ENCODE measurements at places on chromosomes 7 and 10.
A peak's percentile ranks its signal among the peaks of the same experiment; 100 is the strongest.

DNA sequence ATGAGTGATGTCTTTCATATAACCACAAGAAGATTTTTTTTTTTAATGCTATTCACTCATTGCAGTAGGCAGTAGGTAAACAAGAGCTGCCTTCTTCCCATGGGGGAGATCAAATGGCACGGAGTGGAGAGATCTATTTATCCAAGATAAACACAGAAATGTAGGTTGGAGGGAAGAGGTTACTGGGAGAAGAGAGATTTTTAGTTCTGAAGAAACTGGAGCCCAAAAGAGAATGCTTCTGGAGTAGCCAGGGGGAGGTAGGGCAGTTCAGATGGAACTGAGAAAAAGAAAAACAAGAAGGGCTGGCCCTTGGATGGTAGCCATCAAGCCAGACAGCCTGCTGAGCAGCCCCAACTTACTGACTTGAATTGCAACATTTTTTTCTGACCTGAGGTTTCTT lies 270.1 kb upstream of the TPK1 start:
- DNase-seq = peak; percentile 3

GRCh38 chr7:27946351-27946750 lies 206.4 kb downstream of the TAX1BP1 start:
- no peak for DNase-seq

- DNase-seq = no peak
These were observed 218.6 kb upstream of the TAC1 start for GRCh38 chr7:97513326-97513725.

- no peak for DNase-seq
These were observed 219.2 kb downstream of the LRMDA start for GRCh38 chr10:75650648-75651047.

- no peak for DNase-seq
These were observed 307.8 kb downstream of the PRPF18 start for GRCh38 chr10:13894412-13895093.

DNA sequence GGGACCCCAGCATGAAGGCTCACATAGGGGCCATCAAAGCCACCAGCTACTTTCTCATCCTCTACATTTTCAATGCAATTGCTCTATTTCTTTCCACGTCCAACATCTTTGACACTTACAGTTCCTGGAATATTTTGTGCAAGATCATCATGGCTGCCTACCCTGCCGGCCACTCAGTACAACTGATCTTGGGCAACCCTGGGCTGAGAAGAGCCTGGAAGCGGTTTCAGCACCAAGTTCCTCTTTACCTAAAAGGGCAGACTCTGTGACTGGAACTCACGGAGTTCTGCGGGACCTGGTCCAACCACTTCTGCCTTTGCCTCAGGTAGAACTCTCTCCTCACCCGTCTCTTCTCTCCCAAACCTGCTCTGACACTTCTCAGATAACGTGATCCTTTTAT lies 945 bp downstream of the TAS2R40 start:
- DNase-seq = no peak

GRCh38 chr7:8418629-8419245 lies 14.7 kb upstream of the NXPH1 start:
- DNase-seq = peak; percentile 12

- DNase-seq = no peak
These were observed 24.4 kb downstream of the TACC2 start for GRCh38 chr10:122013311-122013780.

DNA sequence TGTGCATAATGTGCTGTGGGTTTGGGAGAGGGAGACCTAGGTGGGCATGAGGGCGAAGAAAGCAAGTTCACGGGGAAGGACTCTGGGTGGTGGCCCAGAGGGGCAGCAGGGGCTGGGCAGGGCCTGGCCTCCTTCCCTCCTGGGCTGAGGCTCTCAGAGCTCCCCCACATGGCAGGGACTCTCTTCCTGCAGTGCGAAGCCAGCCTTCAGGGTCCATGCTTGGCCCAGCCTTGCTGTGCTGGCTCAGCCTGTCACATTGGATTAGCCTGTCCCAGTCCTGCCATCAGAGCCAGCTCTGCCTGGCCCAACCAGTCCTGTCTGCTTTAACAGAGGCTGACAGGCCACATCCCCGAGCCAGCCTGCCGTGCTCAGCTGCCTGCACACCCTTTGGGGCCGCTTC lies 20.4 kb upstream of the ZNF488 start:
- no peak for DNase-seq

- DNase-seq = no peak
These were observed 31.9 kb upstream of the OPTN start for GRCh38 chr10:13068071-13068470.

GRCh38 chr7:34332006-34332405 lies 326.0 kb upstream of the NPSR1 start:
- no peak for DNase-seq

DNA sequence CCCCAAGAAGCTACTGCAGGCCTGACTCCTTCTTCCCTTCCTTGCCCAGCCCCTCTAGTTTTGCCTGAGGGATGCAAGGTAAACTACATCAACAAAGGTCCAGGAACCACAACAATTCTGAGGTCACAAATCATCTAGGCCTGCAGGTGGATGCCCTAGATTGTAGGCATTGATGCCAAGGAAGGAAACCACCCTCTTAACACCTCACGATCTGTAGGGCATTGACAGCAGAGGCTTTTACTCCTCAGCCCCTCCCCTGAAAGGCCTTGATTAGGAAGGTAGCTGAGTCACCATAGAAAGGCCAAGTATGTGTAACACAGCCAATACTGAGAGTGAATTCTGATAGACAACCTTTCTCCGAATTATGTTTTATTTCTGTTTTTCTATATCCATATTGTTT lies 46.7 kb upstream of the FAM3C start:
- DNase-seq = no peak

GRCh38 chr10:34377833-34378232 lies 437.3 kb downstream of the PARD3 start:
- no peak for DNase-seq

- DNase-seq = no peak
These were observed 44.1 kb downstream of the CHST3 start for GRCh38 chr10:72008096-72008981.

- DNase-seq = no peak
These were observed 103.4 kb downstream of the TRIL start for GRCh38 chr7:28854750-28855074.

GRCh38 chr7:71521506-71521905 lies 389.6 kb downstream of the GALNT17 start:
- DNase-seq = peak; percentile 58

- no peak for DNase-seq
These were observed 74.0 kb upstream of the SAMD8 start for GRCh38 chr10:75037171-75038153.

DNA sequence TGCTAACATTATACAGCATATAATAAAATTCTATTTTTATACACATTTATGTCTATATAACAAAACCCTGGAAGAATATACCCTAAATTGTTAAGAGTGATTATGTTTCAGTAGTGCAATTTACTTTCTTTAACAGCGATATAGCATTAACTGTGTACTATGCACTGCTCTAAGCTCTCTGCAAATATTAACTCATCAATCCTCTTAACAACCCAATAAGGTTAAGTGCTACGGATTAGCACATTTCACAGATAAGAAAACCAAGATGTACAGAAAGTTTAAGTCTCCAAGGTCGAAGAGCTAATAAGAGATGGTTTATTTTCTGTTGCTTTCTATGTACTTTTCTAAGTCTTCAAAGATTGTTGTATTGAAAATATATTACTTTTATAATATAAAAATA lies 95.8 kb downstream of the SEMA3C start:
- no peak for DNase-seq

GRCh38 chr7:143487061-143487460 lies 9.4 kb downstream of the TAS2R41 start:
- no peak for DNase-seq

DNA sequence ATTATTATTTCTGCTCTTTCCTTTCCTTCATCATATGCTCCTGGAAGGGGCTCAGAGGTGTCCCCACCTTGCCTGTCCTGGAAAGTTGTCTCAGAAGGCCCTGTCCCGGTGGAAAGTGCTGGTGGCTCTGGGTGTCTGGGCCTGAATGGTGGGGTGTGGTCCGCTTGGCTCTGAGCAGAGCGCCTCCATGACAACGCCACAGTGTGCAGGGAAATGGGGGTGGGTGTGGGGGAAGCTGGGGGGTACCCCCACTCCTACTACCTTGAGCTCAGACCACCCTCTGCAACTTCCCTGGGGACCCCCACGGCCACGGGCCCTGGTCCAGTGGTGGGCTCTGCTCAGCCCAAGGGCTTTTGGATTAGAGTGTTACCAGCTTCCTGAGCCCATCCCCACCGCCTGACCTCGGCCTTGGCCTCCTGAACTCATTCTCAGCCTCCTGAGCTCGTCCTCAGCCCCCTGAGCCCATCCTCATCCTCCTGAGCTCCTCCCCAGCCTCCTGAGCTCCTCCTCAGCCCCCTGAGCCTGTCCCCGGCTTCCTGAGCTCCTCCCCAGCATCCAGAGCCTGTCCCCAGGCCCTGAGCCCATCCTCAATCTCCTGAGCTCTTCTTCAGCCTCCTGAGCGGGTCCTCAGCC lies 106.4 kb upstream of the FAM20C start:
- DNase-seq = no peak

DNA sequence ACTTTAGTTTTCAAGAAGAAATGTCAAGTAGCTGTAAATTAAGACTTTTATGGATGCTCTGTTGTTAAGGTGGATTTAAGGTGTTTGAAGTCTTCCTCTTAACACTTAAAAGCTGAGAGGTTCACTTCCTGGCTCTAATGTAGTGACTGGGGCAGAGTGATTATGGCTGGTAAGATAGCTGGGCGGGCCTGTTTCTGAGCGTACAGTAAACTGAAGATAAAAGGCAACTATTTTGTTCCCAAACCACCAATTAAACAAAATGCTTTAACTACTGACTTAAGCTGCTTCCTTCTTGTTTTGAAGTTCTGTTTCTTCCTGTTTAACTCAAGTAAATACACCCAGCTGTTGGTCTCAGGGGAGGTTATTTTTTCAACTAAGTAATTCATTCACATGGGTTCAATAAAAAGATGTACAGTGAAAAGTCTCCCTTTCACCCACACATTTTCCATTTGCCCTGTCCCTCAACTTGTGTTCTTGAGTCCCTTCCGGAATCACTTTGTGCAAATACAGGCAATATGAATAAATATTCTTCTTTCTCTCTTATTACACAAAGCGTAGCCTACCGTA lies 19.3 kb downstream of the VWA2 start:
- no peak for DNase-seq

DNA sequence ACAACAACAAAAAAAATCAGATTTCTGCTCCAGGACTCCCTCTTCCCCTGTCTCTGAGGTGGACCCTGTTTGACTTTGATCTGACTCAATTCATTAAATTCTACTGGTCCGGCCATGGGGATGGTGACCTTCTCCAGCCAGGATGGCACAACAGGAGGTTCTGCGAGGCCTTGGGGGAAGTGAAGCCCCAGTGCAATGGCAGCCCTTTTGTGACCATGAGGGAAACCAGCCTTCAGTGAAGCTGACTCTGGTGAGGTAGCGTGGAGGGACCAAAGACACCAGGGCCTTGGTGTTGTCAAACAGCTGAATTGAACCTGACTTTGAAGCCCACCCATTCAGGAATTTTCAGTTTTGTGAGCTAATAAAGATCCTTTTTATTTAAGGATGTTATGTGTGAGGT lies 44.5 kb downstream of the NPTX2 start:
- DNase-seq = no peak

DNA sequence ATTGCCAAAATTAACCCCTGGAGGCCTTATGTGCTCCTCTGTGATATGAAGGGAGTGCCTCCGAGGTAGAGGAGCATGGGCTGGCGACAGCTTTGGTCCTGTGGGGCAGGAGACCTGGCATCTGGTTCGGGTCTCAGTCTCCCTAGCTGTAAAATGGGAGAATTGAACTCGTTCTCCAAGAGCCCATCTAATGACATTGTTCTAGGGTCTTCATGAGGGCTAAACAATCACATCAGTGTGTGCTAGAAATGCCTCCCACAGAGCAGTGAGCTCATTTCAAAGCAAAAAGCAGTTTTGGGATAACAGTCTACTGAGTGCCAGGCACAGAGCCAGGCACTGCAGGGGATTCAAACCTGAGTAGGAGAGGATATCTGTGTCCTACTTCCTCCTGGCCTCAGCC lies 248.0 kb downstream of the RPS24 start:
- DNase-seq = no peak

DNA sequence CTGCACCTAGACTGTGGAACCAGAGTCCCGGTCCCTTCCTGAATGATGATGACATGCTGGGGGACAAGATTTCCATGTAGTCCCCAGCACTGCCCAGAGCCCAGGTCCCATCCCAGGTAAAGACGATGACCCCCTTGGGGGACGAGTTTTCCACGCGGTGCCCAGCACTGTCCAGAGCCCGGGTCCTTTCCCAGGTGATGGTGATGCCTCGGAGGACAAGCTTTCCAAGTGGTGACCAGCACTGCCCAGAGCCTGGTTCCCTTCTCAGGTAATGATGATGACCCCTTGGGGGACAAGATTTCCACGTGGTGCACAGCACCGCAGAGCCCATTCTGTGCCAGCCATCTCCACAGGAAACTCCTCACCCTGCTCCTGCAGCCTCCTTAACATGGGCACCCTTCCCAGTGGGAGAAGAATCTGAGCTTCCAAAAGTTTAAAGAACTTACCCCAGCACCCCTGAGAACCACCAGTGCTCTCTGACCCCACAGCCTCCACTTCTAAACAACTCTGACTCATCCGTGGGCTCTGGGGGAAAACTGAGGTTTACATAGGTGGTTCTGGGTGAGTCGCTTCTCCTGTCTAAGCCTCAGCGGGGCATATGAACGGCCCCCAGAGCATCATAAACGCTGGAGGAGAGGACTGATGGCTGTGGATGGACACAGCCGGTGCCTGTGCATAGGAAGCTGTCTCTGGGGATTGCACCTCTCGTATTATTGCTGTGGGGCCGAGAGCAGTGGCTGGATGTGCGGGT lies 233.2 kb downstream of the TCERG1L start:
- no peak for DNase-seq

- no peak for DNase-seq
These were observed 106.9 kb upstream of the LYZL1 start for GRCh38 chr10:29181936-29182335.

- DNase-seq = no peak
These were observed 9.4 kb downstream of the NODAL start for GRCh38 chr10:70432101-70432500.

DNA sequence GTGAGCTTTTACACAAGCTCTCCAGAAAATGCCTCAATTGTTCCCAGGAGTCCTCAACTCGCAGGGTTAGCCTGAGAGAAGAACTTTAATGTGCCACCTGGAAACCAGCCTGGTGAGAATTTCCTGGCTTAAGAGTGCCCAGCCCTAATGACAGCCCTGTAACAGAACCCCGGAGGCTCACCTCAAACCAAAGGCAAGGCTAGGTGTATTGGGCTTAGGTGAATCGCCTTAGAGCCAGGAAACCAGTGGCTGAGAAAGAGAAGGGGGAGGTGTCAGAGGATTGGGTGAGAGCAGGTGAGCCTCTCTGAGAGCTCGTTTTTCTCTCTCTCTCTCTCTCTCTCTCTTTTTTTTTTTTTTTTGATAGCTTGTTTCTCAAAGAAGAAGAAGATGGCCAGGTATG lies 7.3 kb downstream of the OCM2 start:
- DNase-seq = no peak

Data from skeletal muscle cell (primary cell).